ENCODE measurements at places on chromosomes 3 and 15. TPM values are rescaled to one million over a fixed set of nuclear protein-coding genes. Genes with fewer than 3 reads are reported as not detected.

Gene SAMMSON
- polyA plus RNA-seq = not detected

Gene PODXL2
- polyA plus RNA-seq = 4.7 TPM

Gene GABRA5
- 0.04 TPM for polyA plus RNA-seq

Gene SERINC4
- polyA plus RNA-seq = 0.45 TPM

- no peaks in the 10 kb centered on the region for H3K27me3 ChIP-seq
- H3K4me1 ChIP-seq = no peaks in the 10 kb centered on the region
- no peak overlapping the region for H3K4me3 ChIP-seq
- no peak overlapping the region for H3K27ac ChIP-seq
- DNase-seq = no peak
These were observed 33.6 kb downstream of the GPR176 start for GRCh38 chr15:39886418-39886817.

GRCh38 chr3:141965471-141965870 is 89.0 kb downstream of the ATP1B3 start:
- no peak overlapping the region for H3K27ac ChIP-seq
- H3K4me1 ChIP-seq = no peaks in the 10 kb centered on the region
- H3K27me3 ChIP-seq = no peaks in the 10 kb centered on the region
- peaks cover 48% of the 10 kb centered on the region for H3K36me3 ChIP-seq

GRCh38 chr15:66019826-66020398 is 150.6 kb downstream of the RAB11A start:
- no peaks in the 10 kb centered on the region for H3K4me1 ChIP-seq
- no peaks in the 10 kb centered on the region for H3K36me3 ChIP-seq
- H3K4me3 ChIP-seq = no peak overlapping the region
- no peak overlapping the region for H3K27ac ChIP-seq
- DNase-seq = no peak

DNA sequence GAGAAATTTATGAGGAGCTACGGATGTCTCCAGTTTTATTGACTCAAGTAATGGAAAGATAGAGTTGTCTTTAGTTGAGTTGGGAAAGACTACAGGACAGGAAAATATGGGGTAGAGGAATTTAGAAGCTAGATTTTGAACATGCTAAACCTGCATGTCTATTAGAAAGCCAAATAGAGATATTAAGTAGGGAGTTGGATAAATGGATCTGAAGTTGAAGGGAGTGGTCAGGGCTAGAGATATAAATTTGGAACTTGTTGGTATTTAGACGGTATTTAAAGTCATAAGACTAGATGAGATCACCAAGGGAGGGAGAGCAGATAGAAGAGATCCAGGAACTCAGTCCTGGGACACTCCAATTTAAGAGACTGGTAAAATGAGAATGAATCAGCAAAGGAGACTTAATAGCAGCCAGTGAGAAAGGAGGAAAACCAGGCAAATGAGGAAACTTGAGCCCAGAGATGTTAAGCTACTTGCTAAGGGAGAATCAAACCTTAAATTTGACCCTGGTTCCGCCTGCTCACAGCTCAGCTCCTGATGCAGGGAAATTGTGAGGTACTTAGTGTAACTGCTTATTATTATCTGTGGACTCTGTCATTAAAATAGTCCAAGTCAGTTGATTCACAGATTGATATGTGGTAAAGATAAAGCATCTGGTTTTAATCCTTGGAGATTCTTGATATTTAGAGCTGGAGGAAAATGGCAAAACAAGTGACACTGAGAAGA is 35.8 kb downstream of the ABI3BP start:
- no peaks in the 10 kb centered on the region for H3K36me3 ChIP-seq
- DNase-seq = no peak
- H3K27ac ChIP-seq = no peak overlapping the region
- no peak overlapping the region for H3K4me3 ChIP-seq
- no peaks in the 10 kb centered on the region for H3K4me1 ChIP-seq

GRCh38 chr15:101135532-101136166 is 116.2 kb downstream of the CHSY1 start:
- H3K36me3 ChIP-seq = no peaks in the 10 kb centered on the region
- H3K4me3 ChIP-seq = no peak overlapping the region
- no peaks in the 10 kb centered on the region for H3K4me1 ChIP-seq
- no peak overlapping the region for H3K27ac ChIP-seq
- H3K27me3 ChIP-seq = peaks cover 4% of the 10 kb centered on the region

GRCh38 chr3:30343861-30344260 is 262.5 kb upstream of the TGFBR2 start:
- H3K27ac ChIP-seq = no peak overlapping the region
- no peaks in the 10 kb centered on the region for H3K36me3 ChIP-seq
- H3K27me3 ChIP-seq = no peaks in the 10 kb centered on the region
- no peak overlapping the region for H3K4me3 ChIP-seq
- H3K4me1 ChIP-seq = peaks cover 8% of the 10 kb centered on the region

DNA sequence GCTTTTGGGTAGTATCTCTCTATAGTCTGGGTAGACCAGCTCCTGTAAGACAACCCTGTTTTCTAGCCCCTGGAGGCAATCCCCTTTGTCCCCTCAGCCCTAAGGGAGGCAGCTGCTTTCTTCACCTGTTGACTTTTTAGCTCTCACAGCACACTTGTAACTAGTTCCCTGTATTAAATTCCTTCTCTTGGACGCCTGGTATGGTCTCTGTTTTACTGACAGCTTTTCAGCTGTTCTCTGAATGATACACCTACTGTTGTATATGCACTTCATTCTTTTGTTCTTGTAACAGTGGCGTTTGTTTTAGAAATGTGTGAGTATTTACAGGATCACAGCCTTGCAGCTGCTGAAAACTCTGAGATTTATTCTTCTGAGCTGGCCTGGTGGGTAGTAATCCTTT is 413.0 kb upstream of the RBMS3 start:
- DNase-seq = no peak
- H3K4me1 ChIP-seq = no peaks in the 10 kb centered on the region
- no peaks in the 10 kb centered on the region for H3K27me3 ChIP-seq
- no peak overlapping the region for H3K27ac ChIP-seq

Measured in small intestine (tissue), 16 donors.